Heart right ventricle (tissue), 16 donors: ENCODE measurements at places on chromosomes 1 and 21.
A peak's percentile ranks its signal among the peaks of the same experiment; 100 is the strongest.

GRCh38 chr1:203381151-203381751 lies 30.3 kb upstream of the FMOD start:
- no peak for DNase-seq

- no peak for DNase-seq
These were observed 3.5 kb downstream of the IGSF9 start for GRCh38 chr1:159941591-159942560.

GRCh38 chr21:18041012-18041411 lies 203.6 kb upstream of the CHODL start:
- no peak for DNase-seq

- no peak for DNase-seq
These were observed 4.4 kb downstream of the PIGR start for GRCh38 chr1:206941766-206942418.

GRCh38 chr21:23475281-23476219 lies 2131.7 kb downstream of the MRPL39 start:
- no peak for DNase-seq

- no peak for DNase-seq
These were observed 643 bp upstream of the MOB3C start for GRCh38 chr1:46617108-46617800.

GRCh38 chr1:14522926-14523241 lies 75.6 kb upstream of the KAZN start:
- peak; percentile 6 for DNase-seq

DNA sequence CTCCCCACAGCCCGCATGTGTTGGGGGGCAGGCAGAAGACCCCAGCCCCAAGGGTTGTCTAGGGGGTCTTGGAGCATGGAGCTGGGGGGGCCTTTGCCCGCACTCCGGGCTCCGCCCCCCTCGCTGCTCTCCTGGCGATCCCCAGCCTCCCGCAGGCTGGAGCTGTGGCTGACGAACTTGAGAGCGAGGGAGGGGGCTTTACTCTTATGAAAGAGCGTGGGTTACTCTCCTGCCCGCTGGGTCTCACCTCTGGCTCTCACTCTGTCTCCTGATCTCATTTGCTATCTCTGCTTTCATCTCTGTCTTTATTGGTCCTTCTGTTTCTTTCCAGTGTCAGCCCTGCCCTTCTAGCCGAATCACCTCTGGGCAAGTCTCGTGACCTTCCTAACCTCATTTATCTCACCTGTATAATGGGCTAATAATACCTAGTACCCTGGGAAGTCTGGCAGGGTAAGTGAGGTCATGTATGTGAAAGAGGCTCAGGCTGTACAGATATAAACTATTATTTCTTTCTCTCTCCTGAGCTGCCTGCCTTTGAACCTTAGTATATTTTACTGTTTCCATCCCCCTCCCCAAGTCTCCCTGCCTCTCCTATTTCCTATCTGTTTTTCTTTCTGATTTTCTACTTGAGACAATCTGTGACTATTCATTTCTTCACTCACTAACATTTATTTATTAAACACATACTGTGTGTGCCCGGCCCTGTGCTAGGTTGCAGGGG lies 731 bp downstream of the EFNA4 start:
- DNase-seq, result no peak

GRCh38 chr1:41322835-41323234 lies 38.4 kb upstream of the FOXO6 start:
- peak; percentile 27 for DNase-seq

- DNase-seq, result no peak
These were observed 1.1 kb upstream of the SLC27A3 start for GRCh38 chr1:153774026-153774595.

DNA sequence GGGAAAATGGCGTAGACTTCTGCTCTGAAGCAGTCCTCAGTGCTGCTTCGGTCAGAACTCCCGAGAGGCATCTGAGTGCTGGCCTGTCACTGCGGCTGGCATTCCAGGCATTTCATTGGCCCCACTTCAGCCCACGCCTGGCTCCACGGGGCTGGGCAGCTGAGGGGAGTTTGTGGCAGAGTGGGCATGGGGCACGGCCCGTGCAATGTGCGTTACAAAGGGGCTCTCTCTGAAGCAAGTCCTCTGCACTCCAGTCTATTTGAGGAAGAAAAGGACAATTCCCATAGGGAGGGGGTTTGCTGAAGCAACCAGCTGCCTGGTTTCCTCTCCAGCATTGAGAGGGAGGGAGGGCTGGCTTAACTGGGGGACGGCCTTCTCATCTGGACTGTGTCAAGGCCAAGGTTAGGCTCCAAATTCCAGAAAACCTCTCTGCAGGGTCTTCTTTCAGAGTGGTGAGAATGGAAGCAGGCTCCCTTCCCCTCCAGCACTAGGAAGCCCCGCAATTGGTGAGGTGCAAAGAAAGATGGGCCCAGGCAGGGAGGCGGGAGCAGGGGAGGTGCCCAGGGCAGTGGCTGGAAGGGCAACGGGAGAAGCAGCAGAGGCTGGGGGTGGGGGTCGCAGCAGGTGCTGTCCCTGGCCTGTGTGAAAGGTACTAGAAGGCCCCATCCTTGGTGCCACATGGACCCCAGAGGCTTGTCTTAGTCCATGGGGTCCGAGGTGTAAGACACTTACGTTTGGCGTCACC lies 21.1 kb upstream of the GPR157 start:
- peak; percentile 57 for DNase-seq

- DNase-seq, result no peak
These were observed 13.2 kb downstream of the CAPN2 start for GRCh38 chr1:223725578-223725977.

- DNase-seq, result no peak
These were observed 31.6 kb upstream of the IL20 start for GRCh38 chr1:206833801-206834200.

- DNase-seq, result no peak
These were observed 16.6 kb downstream of the NPL start for GRCh38 chr1:182806015-182806678.

DNA sequence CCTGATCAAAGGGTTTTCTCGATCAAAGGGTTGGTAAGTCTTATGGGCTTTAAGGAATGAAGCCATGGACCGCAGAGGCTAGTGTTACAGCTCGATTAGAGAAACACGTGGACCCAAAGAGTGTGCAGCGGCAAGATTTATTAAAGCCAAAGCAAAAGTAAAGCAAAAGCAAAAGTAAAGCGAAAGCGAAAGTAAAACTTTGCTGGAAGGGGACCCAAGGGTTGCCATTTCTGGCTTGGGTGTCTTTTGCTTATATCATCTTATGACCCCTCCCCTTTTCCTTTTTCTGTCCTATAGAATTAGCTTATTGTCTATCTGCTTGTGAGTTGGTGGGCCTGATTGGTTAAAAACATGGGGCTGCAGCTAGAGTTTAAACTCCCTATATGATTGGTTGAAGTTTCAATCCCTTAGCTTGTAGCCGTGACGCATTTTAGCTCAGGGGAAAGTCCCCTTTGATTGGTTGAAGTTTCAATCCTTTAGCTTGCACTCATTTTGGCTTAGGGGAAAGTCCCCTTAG lies 957.0 kb downstream of the AMY1C start:
- no peak for DNase-seq

DNA sequence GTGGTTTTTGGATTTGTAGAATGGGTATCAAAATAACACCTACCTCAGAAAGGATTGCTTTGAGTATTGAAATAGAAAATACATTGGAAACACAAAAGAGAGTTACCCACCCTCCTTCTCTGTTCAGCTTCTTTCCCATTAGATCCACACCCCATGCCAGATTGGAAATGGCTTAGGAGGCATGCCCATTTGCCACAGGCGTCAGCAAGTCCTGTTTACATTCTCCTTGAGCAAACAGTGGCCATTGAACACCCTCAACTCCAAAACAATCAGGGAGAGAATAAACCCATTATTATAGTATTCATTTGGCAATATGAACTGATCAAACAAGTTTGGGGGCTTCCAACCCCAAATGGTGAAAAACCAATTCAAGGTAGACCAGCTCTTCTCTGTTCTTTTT lies 2.4 kb downstream of the ELAPOR1 start:
- DNase-seq, result no peak

DNA sequence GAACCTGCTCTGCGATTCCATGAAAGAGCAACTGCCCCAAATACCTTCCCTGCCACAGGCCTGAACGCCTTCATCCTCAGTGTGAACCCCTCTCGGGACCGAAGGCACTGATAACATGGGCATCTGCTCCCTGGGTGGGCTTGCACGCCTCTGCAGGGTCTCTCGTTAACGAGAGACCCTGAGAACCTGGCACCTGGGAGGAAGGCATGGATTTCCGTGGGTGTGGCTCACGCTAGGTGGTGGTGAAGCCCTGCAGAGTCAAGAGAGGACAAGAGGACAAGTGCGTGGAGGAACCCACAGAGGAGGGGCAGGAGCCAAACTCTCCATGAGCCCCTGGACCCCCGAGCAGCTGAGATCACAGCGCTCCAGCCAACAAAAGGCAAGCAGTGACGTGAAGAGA lies 26.8 kb upstream of the COL6A2 start:
- DNase-seq, result no peak

GRCh38 chr1:78284354-78284753 lies 206.4 kb upstream of the PTGFR start:
- DNase-seq, result no peak

GRCh38 chr1:216499581-216500272 lies 76.5 kb upstream of the USH2A start:
- no peak for DNase-seq

GRCh38 chr1:114490274-114490693 lies 20.7 kb downstream of the TRIM33 start:
- no peak for DNase-seq

DNA sequence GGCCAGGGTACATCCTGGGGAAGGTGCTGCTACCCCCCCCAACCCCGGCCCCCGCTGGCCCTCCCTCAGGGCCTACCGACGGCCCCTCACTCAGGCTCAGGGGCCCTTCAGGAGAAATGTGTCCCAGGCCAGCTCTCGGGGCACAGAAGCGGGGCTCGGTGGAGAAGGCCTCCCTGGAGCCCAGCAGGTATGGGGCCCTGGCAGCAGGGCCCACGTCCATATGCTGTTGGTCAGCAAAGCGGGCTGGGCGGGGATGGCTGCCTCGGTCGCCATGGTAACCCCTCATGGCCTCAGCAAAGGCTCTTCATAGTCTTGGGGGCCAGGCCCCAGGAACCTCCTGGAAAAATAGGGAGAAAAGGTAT lies 24.4 kb downstream of the DLGAP3 start:
- no peak for DNase-seq

GRCh38 chr1:26472901-26473845 lies 933 bp downstream of the HMGN2 start:
- peak; percentile 95 for DNase-seq

DNA sequence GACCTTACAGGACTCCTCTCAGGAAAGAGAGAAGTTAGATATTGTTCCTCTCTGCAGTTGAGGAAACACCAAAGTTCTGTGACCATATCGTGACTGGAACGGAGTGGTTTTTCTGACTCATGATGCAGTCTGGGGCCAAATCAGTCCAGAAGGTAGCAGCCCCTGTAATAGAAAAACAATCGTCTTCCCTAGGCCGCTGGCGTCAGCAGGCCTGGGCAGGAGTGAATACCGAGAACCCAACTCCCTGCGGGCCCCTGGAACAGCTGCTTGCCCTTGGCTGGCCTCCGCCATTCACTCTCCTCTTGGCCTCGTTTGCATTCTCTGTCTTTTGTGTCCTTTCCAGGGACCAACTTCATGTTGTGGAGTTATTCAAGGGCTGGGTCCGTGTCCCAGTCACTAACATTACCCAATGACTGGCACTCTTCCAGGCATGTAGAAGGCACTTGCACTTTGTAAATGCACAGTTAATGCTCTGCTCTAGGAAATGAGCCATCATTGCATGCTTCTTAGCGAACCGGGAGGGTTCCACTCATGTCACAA lies 10.9 kb upstream of the CD101 start:
- DNase-seq, result peak; percentile 85

DNA sequence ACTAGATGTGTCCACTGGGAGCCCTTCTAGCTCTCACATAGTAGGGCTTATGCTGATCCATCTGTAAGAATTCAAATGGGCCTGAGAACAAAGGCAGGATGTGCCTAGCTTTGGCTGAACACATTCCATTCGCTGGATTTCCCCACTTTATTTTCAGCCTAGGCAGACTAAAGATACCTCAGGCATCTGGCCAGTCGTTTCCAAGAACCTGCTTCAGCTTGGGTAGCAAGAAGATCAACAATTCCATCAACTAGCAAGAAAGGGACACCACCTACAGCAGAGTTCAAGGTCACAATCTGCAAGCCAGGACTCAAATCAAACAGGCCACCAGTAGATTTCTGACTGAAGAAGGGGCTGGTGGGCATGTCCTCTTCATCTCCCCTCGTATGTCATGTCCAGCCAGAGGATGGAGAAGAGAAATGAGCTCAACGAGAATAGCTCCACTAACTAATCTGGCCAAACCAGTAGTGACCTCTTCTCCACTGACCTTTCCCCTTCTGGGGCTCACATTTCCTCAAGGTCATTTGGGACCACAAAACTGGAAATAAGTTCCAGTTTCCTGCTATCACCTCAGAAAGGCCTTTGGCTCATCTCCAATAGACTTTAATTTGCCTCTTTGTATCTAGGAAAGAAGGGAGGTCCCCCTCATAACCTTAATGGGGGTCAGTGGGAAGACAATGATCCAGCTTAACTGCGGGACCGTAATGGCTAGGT lies 14.2 kb downstream of the TXNIP start:
- DNase-seq, result no peak

GRCh38 chr1:32028746-32029145 lies 15.1 kb downstream of the KHDRBS1 start:
- no peak for DNase-seq

GRCh38 chr1:61638911-61639605 lies 85.9 kb downstream of the TM2D1 start:
- DNase-seq, result no peak

GRCh38 chr1:27686223-27686990 lies 14.4 kb upstream of the IFI6 start:
- DNase-seq, result no peak

GRCh38 chr1:152623203-152623844 lies 421 bp upstream of the LCE3A start:
- no peak for DNase-seq

- DNase-seq, result no peak
These were observed 2.9 kb downstream of the RGS2 start for GRCh38 chr1:192811594-192812239.

GRCh38 chr1:147618077-147618569 lies 52.2 kb downstream of the ACP6 start:
- DNase-seq, result no peak

GRCh38 chr1:92554216-92554615 lies 67.5 kb upstream of the GFI1 start:
- DNase-seq, result no peak

- DNase-seq, result no peak
These were observed 6.2 kb downstream of the ARHGEF16 start for GRCh38 chr1:3460672-3461131.
